NCI-H69 (cell line): ENCODE measurements at places on chromosomes 4 and X.

DNA sequence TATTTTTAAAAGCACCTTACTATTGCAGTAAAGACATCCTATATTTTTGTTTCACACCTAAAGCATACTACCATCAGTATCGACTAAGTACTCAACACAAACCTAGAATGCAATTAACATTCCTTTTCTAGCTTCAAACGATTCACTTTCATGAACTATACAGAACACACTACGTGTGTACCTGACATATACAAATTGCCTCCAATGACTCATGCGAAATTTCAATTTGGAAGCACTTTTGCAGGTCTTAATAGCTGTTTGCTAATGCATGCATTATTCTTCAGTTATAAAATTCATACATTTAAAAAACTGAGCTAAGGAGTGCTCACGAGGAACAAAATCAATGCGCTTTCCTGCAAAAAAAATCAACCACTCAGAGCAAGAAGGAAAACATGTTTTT is 19.7 kb upstream of the GPM6B start:
- peak; percentile 46 for DNase-seq

GRCh38 chr4:180434131-180434895 is 1808.9 kb upstream of the TENM3 start:
- no peak for DNase-seq

DNA sequence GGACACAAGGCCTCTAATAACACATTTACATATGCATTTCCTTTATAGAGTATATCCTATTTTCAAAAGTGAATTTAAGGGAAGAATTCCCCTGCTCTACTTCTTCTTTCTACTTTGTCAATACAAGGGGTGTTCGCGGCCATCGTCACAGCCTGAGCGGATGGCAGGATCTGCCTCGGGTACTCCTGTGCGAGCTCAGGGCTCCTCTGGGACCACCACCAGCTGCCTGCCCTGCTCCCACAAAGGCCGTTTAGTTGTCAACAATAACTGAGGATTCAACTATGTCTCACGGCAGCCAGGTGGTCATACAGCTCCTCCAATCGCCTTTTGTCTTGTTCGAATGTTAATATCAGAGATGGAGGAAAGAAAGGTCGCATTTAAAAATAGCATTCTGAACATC is 228.2 kb upstream of the TENM3 start:
- DNase-seq = no peak

- DNase-seq = no peak
Measured at GRCh38 chrX:69027181-69028005, 137.9 kb downstream of the PJA1 start.

- DNase-seq = peak; percentile 55
Measured at GRCh38 chr4:111283066-111283677, 660.3 kb upstream of the PITX2 start.

GRCh38 chrX:49799828-49800227 is 29.3 kb upstream of the PAGE4 start:
- no peak for DNase-seq

- DNase-seq = peak; percentile 75
Measured at GRCh38 chr4:122224348-122224747, 72.2 kb downstream of the BLTP1 start.

GRCh38 chr4:142353149-142353738 is 492.9 kb downstream of the INPP4B start:
- DNase-seq = peak; percentile 59
